ENCODE measurements at places on chromosomes 11 and 22.

- no peak for DNase-seq
Measured at GRCh38 chr11:36375353-36376008, 79.4 kb downstream of the PRR5L start.

GRCh38 chr11:27963370-27963769 lies 144.6 kb downstream of the KIF18A start:
- DNase-seq: no peak

GRCh38 chr11:120712881-120713280 lies 201.3 kb downstream of the GRIK4 start:
- DNase-seq: no peak

DNA sequence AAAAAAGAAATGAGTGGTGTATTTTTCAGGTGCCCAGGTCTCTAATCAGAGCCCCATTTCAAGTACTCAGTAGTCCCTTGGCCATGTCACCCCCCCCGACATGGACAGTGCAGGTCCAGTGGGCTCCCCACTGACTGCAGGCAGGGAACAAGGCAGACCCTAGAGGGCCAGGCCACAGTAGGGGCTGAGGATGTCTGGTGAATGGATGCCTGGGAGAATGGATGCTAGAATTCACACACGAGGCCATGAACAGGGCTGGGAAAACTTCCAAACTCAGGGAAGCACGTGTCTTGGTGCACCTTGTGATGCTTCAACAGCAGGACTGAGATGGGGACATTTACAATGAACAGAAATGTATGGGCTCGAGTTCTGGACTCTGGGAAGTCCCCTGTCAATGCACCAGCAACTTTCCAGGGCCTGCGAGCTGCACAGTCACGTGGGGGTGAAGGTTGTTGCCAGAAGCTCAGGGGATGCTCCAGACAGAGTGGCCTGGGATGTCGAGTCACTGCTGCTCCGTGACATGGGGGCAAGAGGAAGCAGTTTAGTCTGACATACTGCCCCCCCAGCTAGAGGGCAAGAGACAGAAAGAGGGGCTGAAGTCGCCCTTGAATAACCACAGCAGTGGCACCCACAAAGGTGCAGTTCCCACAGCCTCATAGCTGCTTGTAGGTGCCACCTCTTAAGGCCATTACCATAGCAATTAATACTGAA lies 3.1 kb downstream of the APOBEC3G start:
- no peak for DNase-seq

GRCh38 chr11:88335284-88335683 lies 2.3 kb downstream of the CTSC start:
- DNase-seq: no peak

GRCh38 chr22:32862936-32863661 lies 61.6 kb downstream of the TIMP3 start:
- DNase-seq: no peak

- DNase-seq: no peak
Measured at GRCh38 chr11:115127790-115128189, 376.4 kb downstream of the CADM1 start.

DNA sequence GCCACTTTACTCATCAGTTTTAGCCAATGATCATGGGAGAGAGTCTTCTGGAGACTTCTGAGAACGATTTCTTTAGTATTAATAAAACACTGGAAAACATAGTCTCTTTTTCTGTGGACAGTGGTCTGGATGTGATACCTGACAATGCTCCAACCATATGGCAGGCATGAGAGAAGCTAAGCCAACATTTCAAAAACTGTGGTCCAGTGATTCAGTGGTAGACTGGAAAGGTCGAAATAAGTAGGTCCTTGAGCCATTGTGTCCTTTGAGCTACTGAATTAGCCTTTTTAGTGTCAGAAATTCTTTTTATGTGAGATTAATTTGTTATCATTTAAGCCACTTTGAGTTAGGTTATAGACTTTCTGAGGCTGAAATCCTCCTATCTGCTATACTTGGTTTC lies 197.7 kb upstream of the CTSC start:
- DNase-seq: no peak

DNA sequence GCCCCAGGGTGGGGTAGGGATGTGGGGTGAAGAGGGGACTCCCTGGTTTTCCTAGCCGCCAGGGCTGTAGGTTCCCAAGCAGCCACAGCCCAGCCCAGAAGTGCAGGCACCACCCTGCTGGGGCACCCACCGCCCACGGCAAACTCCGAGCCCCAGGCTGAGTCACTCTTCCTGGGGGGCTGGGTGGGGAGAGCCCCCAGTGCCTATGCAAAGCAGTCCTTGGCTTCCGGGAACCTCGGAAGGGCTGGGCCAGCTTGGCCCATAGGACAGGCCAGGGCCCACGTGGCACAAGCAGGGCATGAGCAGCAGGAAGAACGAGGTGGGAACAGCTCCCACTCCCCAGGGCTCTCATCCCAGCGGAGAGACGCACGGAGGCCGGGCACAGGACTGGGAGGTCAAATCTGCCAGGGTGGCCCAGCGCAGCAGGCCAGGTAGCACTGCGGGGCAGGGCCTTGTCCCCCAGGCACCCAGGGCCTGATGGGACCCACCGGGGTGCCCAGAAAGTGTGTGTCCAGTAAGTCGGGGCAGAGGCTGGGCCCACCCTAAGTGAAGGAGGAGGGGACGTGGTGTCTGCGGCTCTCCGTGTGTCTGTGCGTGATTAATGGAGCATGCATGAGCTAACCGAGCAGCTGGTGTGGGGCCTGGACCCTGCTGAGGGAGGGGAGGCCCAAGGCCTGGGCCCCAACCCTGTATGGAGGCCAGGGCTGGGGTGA lies 4.6 kb upstream of the IL17REL start:
- no peak for DNase-seq

All from SIG-M5 (cell line).